ENCODE measurements at places on chromosomes 3 and 15. TPM values are rescaled to one million over a fixed set of nuclear protein-coding genes. Genes with fewer than 3 reads are reported as not detected.

Gene TARS3
- total RNA-seq: 12.4 TPM

Gene LPCAT4
- 40.8 TPM for total RNA-seq

Gene CNTN6
- not detected for total RNA-seq

Gene NIT2
- total RNA-seq: 74.5 TPM

Gene LTK
- total RNA-seq: 0.78 TPM

Gene UBAP1L
- total RNA-seq: 6.5 TPM
